ENCODE measurements at places on chromosomes 5 and 9. TPM values are rescaled to one million over a fixed set of nuclear protein-coding genes. Genes with fewer than 3 reads are reported as not detected.

Gene OBP2B
- not detected for polyA plus RNA-seq

Gene GAPVD1
- 27.6 TPM for polyA plus RNA-seq

Gene NME5
- 2.8 TPM for polyA plus RNA-seq

Gene FLT4
- polyA plus RNA-seq: 10.2 TPM

Gene IRX4
- not detected for polyA plus RNA-seq

DNA sequence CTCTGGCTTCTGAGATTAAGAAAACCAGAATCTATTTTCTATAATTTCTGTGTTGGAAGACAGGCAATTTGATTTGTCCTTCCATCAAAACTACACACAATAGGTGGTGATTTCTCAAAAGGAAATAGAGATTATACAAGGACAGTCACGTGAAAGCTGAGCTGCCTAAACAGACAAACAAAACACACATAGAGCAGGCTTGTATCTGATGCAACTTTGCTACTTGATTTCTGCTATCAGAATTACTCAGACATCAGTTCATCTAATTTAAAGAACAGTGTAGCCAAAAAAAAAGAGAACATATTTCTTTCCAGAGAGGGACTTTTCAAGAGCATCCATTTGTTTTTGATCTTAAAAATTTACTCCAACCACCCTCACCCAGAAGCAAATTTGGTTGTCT lies 2128.3 kb upstream of the C9orf72 start:
- no peak for DNase-seq

All from large intestine (tissue), 12 donors.